ENCODE measurements at places on chromosomes 3 and 15.
A peak's percentile ranks its signal among the peaks of the same experiment; 100 is the strongest.

DNA sequence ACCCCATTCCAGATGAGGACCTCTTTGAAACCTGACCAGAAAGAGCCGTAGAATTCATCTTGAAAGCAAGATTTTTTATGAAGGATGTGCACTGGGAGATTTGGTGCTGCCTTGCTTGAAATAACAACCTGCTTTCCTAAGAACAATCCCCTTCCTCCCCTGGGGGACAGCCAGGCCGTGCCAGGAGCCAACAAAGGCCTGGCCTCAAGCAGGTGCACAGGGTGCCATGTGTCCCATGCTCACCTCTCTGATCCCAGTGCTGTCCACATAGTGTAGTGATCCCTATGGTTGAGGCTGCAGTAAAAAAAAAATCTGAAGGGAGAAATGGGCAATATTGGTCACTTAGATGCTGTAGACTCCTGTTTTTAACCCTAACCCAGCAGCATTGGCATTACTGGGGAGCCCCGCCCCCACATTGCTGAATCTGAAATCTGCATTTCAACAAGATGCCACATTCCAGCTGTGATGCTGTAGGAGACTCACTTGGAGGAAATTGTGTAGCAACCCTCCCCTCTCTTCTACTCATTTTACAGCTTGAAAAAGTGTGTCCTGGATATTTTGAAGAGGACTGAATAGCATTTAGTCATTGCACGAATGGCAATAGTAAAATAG, 171.2 kb downstream of the APBA2 start:
- no peak for DNase-seq

DNA sequence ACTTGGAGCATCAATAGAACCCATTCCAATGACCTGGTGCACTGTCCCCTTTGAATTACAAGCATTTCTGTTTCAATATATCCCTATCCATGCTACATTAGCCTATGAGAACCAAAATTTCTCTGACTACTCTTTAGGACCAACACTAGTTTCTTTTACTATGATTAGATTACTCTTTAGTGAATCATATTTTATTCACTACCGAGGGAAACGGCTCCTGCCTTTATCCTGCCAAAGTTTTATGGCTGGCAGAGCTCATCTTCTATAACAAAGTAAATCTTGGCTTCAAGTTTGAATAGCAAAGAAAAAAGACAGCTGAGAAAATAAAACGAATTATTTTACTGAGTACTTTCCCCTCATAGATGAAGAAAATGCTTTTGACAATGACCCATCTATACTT, 120.9 kb downstream of the SLC9A9 start:
- peak; percentile 10 for DNase-seq

DNA sequence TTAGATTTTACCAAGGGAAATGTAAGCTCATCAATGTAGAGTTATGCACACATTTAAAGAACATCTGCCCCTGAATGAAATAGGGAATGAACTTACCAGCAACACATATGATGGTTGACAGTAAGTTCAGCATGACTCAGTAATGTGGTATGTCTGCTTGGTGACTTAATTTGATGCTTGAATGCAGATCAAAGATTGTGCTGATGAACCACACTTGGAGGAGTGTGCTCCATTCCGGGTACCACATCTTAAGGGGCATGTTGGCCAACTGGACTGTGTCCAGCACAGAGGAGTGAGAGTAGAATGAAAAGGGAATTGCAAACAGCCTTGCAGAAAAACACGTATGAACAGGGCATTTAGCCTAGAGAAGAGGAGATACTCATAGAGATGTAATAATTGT, 171.0 kb upstream of the RARB start:
- DNase-seq = no peak

GRCh38 chr3:13687517-13687943, 138.6 kb downstream of the FBLN2 start:
- DNase-seq = no peak

DNA sequence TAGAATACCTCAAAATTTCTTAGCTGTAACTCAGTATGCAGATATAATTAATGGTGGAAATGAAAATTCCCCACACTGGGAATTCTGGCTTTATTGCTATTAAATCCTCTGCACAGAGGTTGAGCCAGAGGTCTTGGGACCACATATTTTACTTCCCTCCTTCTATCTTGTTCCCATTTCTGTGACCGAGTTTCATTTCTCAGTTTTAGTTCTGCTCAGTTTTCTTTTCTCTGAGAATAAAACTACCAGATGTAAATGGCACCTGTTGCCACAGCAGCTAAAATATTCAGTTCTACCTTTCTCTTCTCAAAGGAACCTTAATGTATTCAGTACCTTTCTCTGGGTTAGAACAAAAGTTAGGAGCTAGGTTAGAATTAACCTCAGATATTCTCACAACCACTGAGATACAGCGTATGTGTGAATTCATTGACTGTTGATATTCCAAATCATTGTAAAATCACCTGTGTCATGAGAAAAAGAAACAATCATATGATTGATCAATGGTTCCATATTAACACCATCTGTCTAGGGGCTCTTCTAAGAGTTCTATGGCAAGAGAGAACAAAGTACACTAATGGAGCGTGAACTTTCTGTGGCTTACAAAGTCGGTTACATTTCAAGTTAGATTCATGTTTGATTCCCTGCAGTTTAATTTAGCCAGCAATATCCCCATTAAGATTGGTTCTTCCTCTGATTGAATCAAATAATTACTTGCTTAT, 374.1 kb downstream of the EFHB start:
- no peak for DNase-seq

DNA sequence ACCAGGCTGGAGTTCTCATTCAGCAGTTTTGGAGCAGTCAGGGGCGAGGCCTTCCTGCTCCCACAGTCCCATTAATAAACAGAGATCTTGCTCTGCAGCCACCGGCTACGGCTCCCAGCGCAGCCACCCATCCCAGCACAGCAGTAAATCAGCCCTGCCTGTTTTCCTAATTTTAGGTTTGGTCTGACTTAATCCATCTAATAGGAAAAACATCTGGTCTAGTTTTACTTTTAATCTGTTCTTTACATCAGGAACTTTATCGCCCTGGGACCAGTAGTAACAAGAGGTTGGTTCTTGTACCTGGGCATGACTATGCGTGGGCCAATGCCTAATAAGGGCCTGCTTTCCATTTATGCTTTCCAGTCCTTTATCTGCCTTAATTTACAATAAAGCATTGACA, 264.0 kb upstream of the DPH6 start:
- no peak for DNase-seq
